Psoas muscle (tissue), 8 donors: ENCODE measurements at places on chromosomes 16 and 17. TPM values are rescaled to one million over a fixed set of nuclear protein-coding genes. Genes with fewer than 3 reads are reported as not detected.

TEX14 gene
- total RNA-seq = 3.5 TPM

CCL16 gene
- not detected for total RNA-seq

ICAM2 gene
- total RNA-seq = 22.5 TPM

CA4 gene
- 11.8 TPM for total RNA-seq

KRTAP2-2 gene
- not detected for total RNA-seq

SMIM36 gene
- not detected for total RNA-seq
